Activated naive CD4-positive, alpha-beta T cell treated with Interleukin-2 at 50 U/mL for 16 hours (primary cell): ENCODE measurements at places on chromosomes 2 and 18.

- DNase-seq = no peak
Observed at GRCh38 chr2:205188239-205189138, 493.8 kb upstream of the NRP2 start.

DNA sequence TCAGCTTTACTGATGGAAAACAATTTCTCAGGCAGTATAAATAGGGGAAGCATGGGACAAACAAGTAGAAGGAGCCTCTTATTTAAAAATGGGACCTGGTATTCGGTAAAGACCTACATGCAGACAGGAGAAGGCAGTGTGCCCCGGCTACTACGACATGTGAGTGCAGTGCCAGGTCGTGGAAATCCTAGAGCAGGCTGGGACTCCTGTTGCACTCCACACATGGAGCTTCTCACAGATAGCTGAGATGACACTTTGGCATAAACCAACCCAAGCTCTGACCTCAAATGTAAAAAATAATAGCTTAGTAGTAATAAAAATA lies 885 bp upstream of the DSEL start:
- peak; percentile 2 for DNase-seq

DNA sequence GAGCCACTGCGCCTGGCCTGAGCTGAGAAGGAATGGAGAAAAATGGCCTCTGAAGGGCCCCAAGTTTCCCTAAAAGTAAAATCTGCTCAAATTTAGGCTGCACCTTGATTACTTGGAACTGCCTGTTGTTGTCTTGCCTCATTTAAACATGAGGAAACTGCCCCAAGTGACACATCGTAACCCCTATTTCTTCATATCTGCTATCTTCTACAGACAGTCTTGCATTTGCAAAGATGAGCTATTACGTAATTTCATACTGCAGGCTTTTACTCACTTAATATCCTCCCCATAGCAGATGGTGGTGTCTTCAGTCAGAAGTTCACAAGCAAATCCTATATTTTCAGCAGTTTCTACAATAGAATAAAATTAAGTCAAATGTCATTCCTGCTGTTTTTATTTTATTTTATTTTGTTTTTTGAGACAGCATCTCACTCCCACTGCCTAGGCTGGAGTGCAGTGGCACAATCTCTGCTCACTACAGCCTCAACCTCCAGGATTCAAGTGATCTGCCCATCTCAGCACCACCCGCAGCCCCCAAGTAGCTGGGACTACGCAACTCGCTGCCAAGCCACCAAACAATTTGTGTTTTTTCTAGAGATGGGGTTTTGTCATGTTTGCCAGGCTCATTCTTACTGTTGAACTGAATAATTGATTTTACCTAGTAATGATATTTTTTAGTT lies 45.3 kb upstream of the NARS1 start:
- DNase-seq = no peak

DNA sequence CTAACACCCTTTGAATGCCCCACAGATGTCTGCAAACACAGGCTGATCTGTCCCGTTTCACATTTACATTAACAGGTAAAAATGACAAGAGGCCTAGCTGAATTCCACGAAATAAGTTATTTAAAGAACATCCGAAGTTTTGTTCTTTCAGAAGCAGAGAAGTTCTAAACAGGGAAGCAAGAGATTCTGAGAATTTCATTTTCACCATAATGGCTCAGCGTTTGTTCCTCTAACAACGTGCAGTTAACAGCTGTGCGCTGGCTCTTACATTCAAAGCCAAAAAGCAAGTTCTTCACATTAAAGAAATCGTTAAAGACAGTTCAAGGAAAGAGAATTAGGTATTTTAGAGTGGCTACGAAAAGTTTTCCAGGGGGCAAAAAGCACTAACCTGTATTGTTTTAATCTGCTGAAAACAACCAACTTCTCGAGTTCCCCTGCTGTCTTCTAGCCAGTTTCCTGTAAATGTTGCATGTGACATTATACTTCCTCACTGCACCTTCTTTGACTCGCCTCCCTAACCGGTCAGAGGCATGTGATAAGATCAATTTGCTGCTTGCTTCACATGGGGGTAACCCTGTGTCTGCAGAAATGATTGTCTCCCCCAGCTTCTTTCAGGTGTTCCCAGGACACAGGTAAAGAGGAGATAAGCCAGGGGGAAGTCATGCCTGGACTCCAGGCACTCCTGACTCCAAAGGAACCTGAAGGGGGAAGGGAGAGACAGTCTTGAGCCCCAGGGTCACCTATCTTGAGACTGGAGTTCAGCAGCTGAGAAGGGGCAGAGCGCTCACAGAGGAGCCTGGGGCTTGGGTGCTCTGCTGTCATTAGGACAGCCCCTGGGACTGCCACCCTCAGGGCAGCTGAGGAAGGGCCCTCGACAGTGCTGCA lies 36.8 kb upstream of the WIPF1 start:
- DNase-seq = peak; percentile 51

- DNase-seq = no peak
Observed at GRCh38 chr2:191582355-191582754, 95.6 kb upstream of the NABP1 start.

GRCh38 chr2:55985406-55985805 lies 61.8 kb upstream of the EFEMP1 start:
- DNase-seq = no peak

GRCh38 chr18:3857544-3857943 lies 407.6 kb downstream of the TGIF1 start:
- no peak for DNase-seq

DNA sequence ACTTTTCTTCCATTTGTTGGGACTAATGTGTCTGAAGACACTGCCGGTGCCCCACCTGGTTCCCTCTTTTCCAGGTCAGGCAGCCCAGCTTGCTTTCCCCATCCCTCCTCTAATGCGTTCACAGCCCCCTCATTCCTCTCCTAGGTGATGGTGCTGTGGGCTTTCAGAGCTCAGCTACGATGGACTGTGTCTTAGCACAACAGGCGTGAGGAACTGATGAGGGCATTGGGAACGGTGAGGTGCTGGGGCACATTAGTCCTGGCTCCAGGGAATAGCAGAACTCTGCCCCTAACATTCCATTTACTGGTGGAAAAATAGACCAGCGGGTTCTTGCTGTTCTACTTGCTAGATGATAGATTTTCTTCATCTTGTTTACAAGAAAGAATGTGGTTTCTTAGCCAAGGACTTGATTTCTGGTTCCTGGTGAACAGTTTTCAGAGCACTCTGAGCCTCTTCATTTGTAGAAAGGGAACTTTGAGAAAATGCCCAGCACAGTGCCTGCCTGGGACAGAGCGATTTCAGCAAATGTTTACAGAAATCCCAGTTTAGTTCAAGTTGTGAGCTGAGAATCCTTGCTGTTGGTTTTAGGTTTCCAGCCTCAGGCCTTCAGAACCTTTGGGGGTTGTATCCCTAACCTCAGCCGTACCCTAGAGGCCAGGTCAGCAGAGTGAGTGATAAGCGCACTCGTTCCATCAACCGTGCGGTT lies 42.5 kb downstream of the LDLRAD4 start:
- no peak for DNase-seq

- DNase-seq = no peak
Observed at GRCh38 chr2:27288610-27289009, 6.4 kb downstream of the TRIM54 start.

DNA sequence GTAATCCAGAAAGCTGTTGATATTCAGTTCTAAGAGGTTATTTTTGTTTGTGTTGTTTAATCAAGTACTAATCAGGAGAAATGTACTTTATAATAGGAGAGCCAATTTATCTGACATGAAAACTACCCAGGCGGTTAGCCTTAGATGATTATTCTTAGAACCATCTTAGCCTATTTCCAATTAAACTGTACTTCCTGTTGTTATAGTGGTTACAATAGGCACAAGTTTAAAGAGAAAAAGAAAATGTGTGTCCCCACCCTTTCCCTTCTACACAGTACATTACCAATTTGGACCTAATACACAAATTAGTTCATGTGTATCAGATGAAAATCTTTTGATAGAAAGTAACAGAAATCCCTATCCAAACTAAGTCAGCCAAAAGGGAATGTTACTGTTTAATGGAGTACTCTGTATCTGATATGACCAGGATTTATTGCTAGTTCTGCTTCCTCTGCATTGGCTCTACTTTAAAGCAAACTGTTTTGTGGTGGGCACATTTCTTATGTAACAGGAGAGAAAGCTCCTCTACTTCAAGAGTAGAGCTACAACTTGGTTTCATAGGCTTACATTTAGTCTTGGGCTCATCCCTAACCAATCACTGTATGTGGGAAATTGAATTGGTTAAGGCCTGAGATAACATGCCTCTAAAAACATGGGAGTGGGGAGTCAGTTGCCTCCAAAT lies 217.9 kb downstream of the UBE2E3 start:
- no peak for DNase-seq

DNA sequence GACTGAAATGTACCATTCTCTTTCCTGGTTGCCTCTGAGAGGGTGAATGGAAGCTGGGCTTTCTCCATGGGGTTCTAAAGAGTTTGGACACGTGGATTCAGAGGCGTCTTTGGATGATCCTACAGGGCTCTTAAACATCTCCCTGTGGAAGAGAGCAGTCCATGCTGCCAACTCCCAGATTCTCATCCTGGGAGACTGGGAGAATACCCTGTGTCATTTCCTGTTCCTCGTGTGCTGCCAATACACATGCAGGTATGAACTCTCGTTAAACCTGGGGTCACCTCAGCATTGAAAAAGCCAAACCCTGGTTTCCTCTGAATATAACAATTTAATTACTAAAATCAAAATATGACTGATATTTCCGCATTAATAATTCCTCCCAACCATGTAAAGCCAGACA lies 73.3 kb upstream of the NT5C1B start:
- DNase-seq = no peak

DNA sequence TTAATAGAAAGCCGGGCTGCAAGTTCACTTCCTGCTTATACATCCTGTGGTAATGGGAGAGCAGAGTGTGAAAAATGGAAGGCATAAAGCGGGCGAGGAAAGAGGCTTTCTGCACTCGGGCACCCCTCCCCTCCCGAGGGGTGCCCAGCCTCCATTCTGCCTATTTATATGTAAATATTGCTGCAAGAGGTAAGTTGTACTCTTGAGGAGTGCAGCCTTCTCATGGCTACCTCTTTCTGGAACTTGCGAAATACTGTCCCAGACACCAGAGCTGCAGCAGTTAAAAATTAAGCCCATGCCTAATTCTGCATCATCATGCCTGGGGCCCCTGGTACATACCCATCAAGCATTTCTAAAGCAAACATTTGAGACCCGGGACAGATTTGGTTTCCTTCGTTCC lies 156.0 kb downstream of the GBX2 start:
- no peak for DNase-seq

GRCh38 chr2:46521215-46521683 lies 41.9 kb downstream of the TMEM247 start:
- no peak for DNase-seq

GRCh38 chr18:68796936-68797690 lies 767 bp upstream of the CCDC102B start:
- DNase-seq = no peak

DNA sequence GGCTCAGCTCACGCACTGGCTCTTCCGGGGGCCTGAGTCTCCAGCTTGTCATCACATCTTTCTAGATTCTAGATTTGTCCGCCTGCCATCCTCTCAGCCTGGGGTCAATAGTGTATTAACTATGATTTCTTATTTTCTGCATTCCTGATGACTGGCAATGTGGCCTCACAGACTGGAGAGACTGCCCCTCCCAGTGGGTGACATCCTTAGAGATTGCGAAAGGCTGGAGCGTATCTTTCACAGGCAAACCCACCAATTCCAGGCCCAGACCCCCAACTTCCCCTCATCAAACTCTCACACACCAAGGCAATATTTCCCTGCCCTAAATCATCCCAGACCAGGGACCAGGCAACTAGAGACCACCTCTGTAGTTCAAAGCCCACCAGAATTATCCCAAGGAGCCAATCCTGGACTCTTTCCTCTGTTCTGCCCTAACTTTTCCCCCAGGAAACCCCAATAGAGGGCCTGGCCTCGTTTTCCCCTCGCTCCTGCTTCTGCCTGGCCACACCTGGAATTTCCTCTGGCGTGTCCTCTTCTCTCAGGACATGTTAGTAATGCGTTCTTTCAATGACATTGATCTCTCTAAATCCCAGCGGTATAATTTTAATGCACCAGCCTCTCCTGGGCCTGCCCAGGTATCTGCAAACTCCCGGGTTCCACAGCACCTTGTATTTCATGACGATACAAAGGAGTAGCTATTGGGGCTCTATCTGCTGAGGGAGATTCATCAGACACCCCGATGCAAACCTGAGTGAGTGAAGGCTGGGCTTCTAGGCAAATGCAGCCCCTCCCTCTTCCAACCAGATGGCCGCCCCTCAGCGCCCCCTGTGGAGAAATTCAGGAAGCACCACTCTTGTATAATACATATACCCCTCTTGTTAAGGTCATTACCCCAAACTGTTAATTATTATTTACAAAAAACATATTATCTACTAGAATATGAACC lies 2.4 kb upstream of the KCNF1 start:
- DNase-seq = no peak

- peak; percentile 37 for DNase-seq
Observed at GRCh38 chr2:224982910-224983711, 59.2 kb downstream of the DOCK10 start.

DNA sequence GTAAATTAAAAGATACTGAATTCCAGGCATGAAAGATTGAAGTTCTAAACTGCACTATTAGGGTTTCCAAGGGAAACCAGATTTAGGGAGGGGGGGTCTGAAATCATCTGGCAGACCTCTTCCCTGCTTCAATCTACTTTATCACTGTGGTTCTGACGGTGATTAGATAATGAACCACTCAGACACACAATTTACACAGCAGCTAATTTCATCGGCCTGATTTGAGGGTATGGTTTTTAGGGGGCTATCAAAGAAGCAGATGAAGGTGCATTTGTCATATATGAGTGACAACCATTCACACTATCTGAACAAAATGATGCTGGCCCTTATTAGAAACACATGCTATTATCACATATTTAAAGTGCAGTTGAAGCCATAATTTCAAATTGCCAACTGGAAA lies 106.0 kb downstream of the OLA1 start:
- DNase-seq = no peak

DNA sequence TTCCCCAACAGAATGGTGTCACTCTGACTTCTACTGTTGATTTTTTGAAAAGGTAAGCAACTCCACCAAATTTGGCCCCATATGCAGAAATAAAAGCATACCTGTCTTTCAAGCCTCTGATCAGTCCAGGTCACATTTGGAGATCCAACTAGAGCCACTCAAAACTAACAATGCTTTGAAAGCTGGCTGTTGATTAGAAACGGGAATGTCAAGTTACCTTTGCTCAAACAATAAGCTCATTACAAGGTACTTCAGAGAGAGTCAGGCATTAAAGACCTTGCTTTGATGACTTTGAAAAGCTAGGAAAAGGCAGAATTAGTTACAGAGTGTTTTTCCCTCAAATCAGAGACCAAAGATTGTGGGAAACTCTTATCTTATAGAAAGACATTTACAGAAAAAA lies 4.8 kb upstream of the IHH start:
- DNase-seq = no peak

- no peak for DNase-seq
Observed at GRCh38 chr2:14702258-14702657, 69.7 kb downstream of the LRATD1 start.

DNA sequence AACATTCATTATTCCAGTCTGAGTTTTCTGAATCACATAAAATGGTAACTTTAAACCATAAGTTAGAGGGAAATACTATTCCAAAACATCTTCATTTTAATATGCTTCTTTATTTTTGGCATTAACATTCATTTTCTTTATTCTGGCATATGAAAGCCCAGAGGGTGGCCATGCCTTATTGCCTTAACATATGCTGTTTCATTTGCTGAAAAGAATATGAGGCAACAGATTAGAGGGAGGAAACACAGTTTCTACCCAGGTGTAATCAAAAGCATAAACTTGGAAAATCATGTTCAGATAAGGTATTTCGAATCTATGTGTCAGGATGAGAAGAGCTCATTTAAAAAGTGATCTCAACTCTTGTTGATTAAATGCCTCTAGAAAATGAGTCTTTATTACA lies 379.9 kb upstream of the DSEL start:
- DNase-seq = no peak

GRCh38 chr2:1407950-1408675 lies 5.2 kb upstream of the TPO start:
- no peak for DNase-seq
